Thymus (tissue), 14 donors: ENCODE measurements at places on chromosomes 16 and 17.
A peak's percentile ranks its signal among the peaks of the same experiment; 100 is the strongest.

GRCh38 chr16:89190150-89190958 lies 10.0 kb downstream of the SLC22A31 start:
- no peak for DNase-seq

DNA sequence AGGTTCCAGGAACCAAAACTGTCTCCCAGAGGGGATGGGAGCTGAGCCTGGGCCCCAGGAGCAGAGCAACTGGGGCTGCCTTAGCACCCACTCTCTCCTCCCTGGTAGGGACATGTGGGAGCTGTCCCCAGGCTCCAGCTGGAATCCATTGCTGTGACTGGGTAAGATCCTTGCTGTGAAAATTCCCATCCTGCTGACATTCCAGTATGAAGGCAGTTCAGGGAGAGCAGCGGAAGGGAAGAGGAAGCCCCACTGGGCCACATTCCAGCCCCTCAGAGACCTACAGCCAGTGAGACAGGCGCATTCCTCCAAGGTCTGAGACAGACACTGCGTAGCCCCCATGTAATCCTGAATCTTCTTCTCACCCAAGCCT lies 24.2 kb downstream of the MYO18A start:
- no peak for DNase-seq

- DNase-seq, result no peak
Observed at GRCh38 chr16:28042811-28043210, 20.7 kb downstream of the GSG1L start.

GRCh38 chr16:17520561-17520960 lies 49.8 kb upstream of the XYLT1 start:
- DNase-seq, result no peak

DNA sequence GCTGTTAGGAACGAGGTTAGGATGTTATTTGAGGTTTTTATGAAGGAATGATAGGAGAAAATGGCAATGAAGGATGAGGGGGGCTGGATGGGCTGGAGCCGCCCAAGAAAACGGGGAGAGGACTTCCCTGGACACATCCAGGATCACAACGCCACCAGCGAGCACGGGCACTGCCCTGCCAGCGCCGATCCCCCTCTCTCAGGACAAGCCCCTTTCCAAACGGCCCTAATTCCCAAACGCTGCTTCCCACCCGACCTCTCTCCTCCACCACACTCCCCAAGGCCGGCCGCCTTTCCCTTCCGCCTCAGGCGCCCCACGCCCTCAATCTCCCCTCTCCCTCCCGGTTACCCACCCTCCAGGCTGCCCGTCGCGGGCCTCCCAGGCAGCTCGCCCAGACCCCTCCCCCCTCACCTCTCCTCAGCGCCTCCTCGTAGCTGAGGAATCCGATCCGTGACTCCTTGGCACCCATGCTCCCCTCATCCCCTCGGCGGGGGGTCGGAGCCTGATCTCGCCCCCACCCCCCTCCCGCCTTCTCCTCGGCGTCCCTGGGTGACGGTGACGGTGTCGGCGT lies 377 bp downstream of the USP32 start:
- DNase-seq, result peak; percentile 6

DNA sequence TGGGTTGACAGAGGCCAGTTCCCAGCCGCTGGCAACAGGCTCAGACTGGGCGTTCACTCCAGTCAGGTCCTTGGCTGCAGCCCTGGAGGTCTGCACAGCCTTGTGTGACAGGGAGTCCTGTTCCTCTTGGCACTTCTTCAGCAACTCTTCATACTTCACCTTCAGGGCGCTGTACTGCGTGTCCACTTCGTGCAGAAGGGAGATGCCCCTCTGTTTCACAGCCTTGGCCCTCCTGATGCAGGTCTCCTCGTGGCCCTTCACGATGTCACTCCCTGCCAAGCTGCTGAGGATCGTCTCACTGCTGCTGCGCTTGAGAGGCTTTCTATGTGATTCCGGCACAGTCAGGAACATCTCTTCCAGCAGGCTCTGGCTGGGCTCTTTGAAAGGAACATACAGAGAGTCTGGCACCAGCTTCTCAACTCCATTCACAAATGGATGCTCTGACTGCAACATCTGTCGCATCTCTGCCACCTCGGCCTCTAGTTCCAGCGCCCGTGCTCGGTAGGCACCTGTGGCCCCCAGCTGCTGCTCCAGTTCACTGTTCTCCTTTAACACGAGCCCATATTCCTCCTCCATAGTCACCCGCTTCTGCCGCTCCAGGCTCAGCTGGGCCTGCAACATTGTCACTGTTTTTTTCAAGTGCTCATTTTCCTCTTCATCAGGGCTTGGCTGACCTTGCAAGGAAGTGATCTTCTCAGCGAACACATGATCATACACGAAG lies 27.2 kb downstream of the CDR2 start:
- no peak for DNase-seq

DNA sequence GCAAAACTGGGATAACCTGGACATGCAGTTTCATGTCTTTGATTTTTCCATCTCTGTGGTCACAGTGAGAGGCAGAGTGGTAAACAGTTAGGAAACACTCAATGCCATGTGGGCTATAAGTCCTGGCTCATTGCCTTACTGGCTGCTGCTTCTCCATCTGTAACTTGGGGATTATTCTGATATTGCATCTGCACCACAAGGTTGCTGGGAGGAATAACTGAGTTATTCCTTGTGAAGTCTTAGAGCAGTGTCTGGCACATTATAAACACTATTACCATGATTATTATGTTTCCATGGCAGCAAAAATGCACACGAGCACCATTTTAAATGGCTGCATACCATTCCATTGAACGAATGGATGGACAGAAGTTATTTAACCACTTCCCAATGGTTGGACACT lies 111.7 kb upstream of the CDH5 start:
- DNase-seq, result no peak

DNA sequence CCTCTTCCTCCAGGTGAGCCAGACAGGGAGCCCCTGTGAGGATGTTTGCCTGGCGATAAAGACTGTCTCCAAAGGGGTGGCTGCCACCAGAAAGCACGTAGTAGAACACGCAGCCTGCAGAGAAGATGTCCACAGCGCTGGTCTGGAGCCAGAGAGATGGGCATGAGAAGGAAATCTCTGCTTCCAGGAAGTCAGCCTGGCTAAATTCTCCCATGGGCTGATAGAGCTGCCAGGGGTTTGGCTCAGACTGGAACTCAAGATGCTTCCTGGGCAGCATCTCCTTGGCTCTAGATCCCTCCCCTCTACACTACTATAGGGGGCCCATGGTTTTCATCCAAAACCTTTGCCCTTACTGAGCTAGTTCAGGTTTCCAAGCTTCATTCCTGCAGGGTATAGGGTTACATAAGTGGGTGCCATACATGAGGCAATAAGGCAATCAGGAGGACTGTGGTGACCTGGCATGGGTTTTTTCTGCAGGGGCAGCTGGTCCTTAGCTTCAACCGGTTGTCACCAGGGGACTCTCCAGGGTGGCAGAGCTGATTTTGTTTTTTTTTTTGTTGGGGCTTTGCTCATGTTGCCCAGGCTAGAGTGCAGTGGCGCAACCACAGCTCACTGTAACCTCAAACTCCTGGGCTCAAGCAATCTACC lies 13.6 kb downstream of the PLK1 start:
- no peak for DNase-seq

DNA sequence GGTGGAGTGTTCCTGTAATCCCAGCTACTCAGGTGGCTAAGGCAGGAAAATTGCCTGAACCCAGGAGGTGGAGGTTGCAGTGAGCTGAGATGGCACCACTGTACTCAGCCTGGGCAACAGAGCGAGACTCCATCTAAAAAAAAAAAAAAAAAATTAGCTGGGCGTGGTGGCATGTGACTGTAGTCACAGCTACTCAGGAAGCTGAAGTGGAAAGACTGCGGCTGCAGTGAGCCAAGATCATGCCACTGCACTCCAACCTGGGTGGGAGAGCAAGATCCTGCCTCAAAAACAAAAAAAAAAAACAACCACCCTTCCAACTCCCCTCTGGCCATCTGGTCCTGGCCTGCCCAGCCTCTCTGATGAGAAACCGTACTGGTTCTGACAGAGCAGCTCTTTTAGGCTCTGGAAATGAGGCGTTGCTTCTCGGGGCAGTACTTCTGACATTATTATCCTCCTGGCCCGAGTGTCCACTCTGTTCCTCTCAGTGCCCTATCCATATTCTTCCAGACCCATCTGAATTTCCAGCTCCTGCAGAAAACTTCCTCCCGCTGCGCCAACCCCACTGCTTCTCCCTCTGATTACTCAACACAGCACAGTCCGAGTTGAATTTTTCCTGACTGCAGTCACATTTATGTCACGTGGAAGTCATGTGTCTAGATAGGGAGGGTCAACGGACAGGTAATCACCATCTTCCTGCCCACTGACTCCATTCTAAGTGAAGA lies 13.3 kb downstream of the GGA2 start:
- DNase-seq, result no peak

- no peak for DNase-seq
Observed at GRCh38 chr17:63035271-63035670, 69.2 kb downstream of the TANC2 start.

GRCh38 chr17:47953909-47954308 lies 3.8 kb downstream of the PRR15L start:
- no peak for DNase-seq

GRCh38 chr17:55166506-55166905 lies 98.3 kb upstream of the HLF start:
- no peak for DNase-seq

DNA sequence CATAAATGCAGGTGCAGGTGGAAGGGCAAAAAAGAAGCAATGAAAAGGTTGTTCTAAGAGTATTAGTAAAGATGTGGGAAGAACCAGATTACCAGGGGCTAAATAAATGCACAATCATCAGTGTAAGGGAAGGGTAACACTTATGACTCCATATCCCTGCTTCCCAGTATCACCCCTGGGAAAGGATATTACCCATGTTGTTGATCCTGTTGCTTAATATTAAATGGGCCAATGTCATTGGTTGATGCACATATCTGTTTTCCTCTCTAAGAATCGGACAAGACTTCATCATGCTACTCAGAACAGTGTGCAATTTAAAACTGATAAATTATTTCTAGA lies 34.7 kb upstream of the ABCA6 start:
- DNase-seq, result no peak

GRCh38 chr17:58308173-58308984 lies 20.2 kb downstream of the TSPOAP1 start:
- DNase-seq, result no peak

GRCh38 chr17:27562777-27563455 lies 68.1 kb upstream of the LGALS9 start:
- no peak for DNase-seq

GRCh38 chr17:27579897-27580321 lies 51.1 kb upstream of the LGALS9 start:
- DNase-seq, result no peak

- DNase-seq, result no peak
Observed at GRCh38 chr16:4404967-4405696, 11.3 kb downstream of the CORO7 start.

DNA sequence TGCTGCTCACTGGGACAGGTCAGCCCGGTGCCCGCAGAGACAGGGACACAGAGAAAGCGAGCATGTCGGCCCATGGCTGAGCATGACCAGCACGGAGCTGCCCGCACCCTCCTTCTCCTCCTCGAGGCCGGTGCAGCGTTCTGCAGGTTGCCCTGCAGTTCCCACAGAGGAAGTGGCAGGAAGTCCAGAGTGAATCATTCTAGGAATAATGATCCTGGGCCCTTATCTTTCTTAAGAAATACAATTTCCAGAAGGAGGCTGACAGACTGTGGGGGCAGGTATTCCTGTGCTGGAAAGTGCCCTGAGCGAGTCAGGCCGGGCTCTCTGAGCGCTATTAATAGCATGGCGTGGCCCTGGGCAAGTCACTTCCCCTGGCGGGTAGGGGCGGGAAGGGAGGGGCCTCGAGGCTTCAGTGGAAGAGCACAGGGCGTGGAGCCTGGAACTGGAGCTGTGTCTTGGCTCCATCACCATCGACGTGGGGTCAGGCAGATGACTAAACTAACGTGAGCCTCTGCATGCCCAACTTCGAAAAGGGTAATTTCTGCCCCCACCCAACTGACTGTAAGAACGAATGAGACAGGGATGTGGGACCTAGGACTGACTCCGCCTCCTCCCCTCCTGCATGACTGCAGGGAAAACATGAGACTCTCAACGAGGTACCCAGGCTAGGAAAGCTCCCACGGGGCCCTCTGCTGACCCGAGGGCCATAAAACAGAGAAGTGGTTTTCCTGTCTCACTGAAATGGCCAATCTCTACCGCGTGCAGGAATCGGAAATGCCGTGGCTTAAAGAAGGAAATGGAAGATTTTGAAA lies 9.8 kb downstream of the TMEM204 start:
- DNase-seq, result no peak

DNA sequence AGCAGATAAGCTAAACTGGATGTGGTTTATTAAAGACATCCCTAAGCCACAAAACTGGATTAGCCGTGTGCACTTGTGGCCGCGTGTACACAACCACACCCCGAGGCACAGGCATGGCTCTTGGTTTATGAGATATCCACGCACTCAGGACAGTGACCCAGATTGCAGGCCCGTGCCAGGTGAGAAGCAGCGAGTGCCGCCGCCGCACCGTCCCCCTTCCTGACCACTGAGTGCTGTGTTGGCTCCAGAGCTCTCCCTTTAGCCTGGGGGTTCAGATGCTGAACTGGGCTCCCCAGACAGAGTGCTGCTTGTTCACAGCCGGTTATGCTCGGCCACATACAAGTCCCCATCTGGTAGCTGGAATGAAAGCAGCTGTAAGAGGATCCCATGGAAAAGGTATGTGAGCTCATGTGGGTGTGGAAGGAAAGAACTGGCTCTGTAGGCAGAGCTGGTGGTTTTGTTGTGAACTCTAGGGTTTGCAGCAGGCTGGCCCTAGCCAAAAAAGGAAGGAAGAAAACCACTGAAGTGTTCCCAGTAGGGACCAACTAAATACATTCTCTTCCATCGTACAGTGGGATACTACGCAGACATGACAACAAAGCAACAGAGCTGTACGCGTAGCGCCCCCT lies 29.5 kb downstream of the KNOP1 start:
- DNase-seq, result no peak

- DNase-seq, result peak; percentile 72
Observed at GRCh38 chr16:57984443-57985203, 13.7 kb upstream of the CNGB1 start.

- DNase-seq, result no peak
Observed at GRCh38 chr16:72739577-72739976, 308.4 kb downstream of the ZFHX3 start.

GRCh38 chr17:80660527-80661198 lies 116.0 kb downstream of the RPTOR start:
- DNase-seq, result no peak

DNA sequence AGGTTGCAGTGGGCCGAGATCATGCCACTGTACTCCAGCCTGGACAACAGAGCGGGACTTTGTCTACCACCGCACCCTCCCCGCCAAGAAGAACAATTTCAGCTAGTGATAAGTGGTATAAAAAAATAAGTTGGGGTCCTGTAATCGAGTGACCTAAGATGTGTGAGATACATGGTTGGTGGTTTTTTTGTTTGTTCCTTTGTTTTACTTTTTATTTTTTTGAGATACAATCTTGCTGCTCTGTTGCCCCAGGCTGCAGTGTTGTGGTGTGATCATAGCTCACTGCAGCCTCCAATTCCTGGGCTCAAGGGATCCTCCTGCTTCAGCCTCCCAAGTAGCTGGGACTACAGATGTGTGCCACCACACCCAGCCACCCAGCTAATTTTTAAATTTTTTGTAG lies 58.7 kb downstream of the PITPNC1 start:
- no peak for DNase-seq
